ENCODE measurements at places on chromosomes 4 and X.

- DNase-seq, result no peak
Measured at GRCh38 chrX:140509468-140510305, 4.8 kb upstream of the SOX3 start.

- no peak for DNase-seq
Measured at GRCh38 chrX:38232079-38232686, 11.5 kb upstream of the SRPX start.

DNA sequence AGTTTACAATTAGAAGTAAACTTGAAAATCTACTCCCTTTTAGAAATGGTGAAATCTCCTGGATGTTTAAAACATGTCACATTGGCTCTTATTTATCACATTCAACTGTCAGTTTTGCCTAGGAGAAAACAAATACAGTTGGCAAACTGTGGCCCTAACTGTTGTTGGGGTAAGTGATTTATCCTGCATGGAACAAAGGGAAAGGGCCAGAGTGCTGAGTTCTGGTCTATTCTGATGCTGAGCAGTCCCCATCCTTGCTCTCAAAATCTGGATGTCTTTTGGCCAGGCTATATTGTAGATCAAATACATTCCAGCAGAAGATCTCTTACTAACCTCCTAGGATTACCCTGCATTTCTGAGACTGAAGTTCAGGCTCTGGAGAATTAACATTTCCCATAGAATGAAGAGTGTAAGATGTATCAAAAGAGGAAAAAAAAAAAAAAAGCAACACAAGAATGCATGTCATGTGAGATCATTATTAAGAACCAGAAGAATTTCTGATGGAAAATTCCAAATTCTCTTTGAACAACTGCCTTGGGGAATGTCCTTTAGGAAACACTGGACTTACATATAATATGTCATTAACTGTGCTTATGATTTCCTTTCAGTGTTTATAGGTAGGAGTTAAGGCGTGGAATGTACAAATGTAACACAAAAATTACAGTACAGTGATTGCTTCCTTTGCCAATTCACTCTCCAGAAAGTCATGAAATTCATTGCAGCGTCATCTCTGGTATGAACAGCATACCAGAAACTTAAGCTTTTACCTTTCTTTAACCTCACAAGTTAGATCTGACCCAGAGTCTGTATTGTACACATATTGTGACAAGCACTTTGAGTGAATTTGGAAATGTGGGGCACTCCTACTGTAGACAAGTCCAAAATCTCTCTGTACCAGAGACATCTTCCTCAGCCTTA is 1012.5 kb upstream of the LCORL start:
- DNase-seq, result no peak

- no peak for DNase-seq
Measured at GRCh38 chr4:121448231-121448630, 67.4 kb upstream of the QRFPR start.

- DNase-seq, result no peak
Measured at GRCh38 chr4:62670514-62670913, 1470.4 kb downstream of the ADGRL3 start.

GRCh38 chrX:118286066-118286762 is 59.7 kb upstream of the WDR44 start:
- no peak for DNase-seq

- no peak for DNase-seq
Measured at GRCh38 chr4:2798399-2799223, 5.7 kb downstream of the SH3BP2 start.

- no peak for DNase-seq
Measured at GRCh38 chrX:68428431-68428830, 4.9 kb downstream of the OPHN1 start.

GRCh38 chrX:112058255-112058654 is 24.3 kb downstream of the TRPC5 start:
- DNase-seq, result no peak

GRCh38 chr4:39037491-39037825 is 5.2 kb upstream of the TMEM156 start:
- no peak for DNase-seq

- DNase-seq, result no peak
Measured at GRCh38 chr4:46249516-46249915, 125.7 kb upstream of the GABRG1 start.

DNA sequence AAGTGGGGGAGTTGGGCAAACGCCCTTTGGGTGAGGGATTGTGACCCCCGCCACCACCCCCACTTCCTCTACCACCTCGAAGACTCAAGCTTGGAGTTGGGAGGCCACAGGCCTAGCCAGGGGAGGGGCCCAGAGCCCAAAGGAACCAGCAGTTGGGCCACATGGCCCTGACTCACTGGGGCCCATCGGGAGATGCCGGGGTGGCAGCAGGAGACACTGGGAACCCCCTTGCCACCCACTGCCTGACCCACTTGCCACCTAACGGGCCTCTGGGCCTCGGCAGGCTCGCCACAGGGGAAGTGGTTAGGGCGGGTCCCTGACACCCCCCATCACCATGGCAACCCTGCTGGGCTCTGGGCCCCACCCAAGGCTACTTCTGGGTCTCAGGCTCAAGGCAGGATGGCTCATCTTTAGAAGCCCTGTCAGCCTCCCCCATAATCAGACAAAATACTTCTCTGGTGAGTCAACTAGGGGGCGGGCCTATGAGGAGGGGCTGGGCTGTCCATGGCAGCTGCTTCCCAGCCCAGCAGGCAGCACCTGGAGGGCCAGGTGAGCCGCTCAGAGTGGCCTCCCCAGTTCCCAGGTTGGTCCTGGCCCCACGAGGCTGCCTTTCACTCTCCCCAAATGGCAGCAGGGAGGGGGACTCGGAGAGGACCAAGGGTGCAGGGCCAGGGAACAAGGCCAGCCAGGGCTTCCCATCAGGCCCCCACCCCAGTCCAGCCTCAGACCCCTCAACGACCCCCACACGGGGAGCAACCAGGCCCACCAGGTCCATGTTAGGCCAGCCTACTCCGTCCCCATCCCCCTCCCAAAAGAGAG is 5.6 kb downstream of the FLNA start:
- DNase-seq, result no peak

GRCh38 chr4:3481113-3481531 is 18.0 kb downstream of the DOK7 start:
- no peak for DNase-seq
